Activated gamma-delta T cell treated with Interleukin-2 at 50 U/mL for 16 hours (primary cell): ENCODE measurements at places on chromosomes 2 and 18.

- no peak for DNase-seq
These were observed 25.5 kb upstream of the SPTBN1 start for GRCh38 chr2:54430649-54431048.

DNA sequence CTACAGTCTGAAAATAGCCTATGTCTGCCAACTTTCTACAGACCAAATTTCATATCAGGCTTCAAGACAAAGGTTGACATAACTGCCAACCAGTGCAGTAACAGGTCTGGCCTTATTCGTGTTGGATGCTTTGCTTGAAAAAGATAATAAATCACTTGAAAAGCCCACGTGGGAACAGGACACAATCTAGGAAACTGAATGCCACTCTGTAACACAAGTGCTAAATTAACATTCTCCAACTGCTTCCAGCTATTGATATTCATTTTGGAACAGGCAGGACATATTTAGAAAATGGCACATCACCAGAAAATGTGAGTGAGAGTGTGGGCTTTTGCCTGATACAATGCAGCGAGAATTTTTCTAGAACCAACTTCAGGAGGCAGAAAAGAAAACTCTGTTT, 165.9 kb upstream of the CCDC150 start:
- DNase-seq: no peak

DNA sequence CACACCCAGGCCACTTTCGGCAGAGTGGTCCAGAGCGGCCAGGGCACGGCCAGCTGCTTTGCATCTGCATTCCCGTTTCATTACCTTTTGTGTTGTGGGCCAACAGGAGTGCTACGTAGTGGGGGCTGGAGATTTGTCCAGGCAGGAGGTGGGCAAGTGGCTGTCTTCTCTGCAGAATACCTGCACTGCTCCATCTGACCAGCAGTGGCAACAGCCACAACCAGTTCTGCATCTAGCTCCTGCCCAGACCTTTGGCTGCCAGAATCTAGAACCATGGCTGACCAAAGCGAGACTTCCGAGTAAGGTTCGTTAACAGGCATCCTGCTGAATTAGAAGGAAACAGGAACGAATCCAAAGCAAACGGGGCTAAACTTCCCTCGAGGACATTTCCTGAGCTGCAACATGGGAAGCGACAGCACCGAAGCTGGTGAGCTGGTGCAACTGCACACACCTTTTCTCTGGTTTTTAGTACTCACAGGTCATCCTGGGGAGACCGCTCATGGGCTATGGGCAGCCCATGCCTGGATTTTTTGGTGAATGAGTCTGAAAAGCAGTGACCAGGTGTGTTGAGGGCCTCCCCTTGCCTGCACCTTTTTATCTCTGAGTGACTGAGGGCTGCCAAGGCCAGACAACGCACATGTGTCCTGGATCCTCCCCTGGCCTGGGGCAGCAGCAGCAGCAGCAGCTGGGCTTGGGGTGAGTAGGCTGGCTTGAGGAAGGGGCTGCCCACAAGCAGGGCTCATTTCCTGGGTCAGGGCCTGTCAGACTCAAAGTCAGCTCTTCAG, 10.5 kb downstream of the GDF7 start:
- DNase-seq: no peak

DNA sequence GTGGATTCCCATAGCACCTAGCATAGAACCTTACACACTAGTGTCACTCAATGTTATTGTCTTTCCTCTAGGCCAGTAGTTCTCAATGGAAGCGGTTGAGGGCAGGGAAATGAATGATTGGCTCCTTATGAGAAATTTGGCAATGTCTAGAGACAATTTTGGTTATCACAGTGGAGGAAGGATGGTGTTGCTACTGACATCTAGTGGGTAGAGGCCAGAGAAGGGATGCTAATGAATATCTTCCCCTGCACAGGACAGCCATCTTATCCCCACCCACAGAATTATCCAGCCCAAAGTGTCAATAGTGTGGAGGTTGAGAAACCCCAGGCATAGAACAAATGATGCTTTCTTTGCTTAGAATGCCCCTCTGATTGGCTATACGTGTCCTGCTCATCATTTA, 15.8 kb downstream of the C18orf63 start:
- no peak for DNase-seq

GRCh38 chr2:74566754-74567085, 12.2 kb downstream of the DOK1 start:
- no peak for DNase-seq

GRCh38 chr18:45110577-45111501, 430.2 kb downstream of the SETBP1 start:
- DNase-seq: no peak

- no peak for DNase-seq
These were observed 257.7 kb upstream of the CHAC2 start for GRCh38 chr2:53509831-53510388.

DNA sequence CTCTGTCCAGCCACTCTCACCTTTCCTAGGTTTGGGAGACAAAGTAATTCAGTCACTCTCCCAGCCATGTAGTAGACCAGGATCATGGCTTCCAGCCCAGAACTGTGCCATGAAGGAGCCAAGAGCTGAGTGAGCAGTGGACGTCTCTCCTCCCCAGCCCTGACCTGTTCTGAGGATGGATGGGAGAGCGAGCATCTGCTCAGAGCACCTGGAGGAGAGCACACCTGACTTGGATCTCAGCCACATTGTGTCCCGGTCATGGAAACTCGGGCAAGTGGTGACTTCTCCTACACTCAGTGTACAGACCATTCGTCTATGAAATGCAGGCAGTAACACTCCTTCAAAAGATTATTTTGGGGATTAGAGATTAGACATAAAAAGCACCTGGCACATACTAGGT, 299.7 kb downstream of the TNS1 start:
- no peak for DNase-seq

GRCh38 chr2:100178085-100178788, 35.8 kb upstream of the AFF3 start:
- DNase-seq: no peak

GRCh38 chr18:6728809-6729246, 688 bp upstream of the ARHGAP28 start:
- no peak for DNase-seq
